ENCODE measurements at places on chromosomes 7 and 10. TPM values are rescaled to one million over a fixed set of nuclear protein-coding genes. Genes with fewer than 3 reads are reported as not detected.

- no peak for DNase-seq
Measured at GRCh38 chr7:155815332-155816191, 3.3 kb upstream of the SHH start.

DNA sequence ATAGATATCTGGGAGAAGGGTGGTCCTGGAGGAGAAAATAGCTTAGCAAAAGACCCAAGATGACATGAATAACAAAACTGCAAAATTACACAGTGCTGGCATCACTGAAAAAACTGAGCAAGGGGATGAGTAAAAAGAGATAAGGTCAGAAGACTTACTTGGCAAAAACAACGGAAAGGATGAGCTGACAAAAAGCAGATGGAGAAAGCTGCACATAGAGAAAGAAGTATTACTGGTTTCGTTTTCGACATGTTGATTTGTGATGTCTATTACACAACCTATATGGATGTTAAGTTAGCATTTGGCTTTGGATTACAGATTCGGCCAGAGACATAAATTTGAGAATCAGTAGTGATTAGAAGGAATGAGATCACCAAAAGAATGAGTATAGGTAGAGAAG is 132.1 kb downstream of the MACC1 start:
- no peak for DNase-seq

GRCh38 chr7:47643716-47644400 is 61.9 kb upstream of the TNS3 start:
- DNase-seq = no peak

GRCh38 chr7:30671793-30672465 is 10.3 kb downstream of the CRHR2 start:
- no peak for DNase-seq

GRCh38 chr7:51303142-51303525 is 13.5 kb downstream of the COBL start:
- no peak for DNase-seq

DNA sequence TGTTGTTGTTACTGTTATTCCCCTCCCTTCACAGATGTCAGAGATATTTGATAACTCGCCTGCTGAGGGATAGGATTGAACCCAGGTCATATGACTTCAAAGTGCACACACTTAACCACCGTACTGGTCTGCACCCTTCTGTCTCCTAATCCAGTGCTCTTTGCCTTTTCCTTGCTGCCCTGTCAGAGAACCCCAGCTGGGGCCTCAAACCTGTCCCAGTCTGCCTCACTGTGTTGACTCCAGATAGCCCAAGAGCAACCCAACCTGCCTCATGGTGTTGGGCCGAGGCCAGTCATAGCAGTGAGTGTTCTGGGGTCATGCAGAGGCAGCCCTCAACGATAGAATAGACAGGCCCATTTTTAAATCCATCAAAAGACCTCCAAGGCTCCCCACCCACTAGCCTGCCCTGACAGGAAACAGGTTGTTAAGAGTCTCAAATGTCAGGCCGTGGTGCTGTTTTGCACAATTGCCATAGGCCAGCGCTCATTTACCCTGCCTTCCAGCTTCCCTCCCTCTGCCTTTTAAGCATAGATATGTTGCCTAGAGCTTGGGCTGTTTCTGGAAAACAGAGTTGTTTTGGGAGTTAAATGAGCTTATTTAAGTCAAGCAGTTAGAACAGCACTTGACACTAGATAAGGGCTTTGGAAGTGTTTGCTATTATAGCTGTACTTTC is 37.0 kb upstream of the PDCD4 start:
- no peak for DNase-seq

The FXYD4 gene
- total RNA-seq = not detected

The SHTN1 gene
- 50.5 TPM for total RNA-seq

The PRRT4 gene
- 3.3 TPM for total RNA-seq

The SPDYE18 gene
- total RNA-seq = 0.82 TPM

The NPFFR1 gene
- 1.2 TPM for total RNA-seq

The CYP2E1 gene
- total RNA-seq = 14.7 TPM

The ZNF488 gene
- 0.41 TPM for total RNA-seq

All from frontal cortex (tissue), 4 donors.